Activated CD8-positive, alpha-beta memory T cell treated with anti-CD3 and anti-CD28 coated beads for 4 hours (primary cell): ENCODE measurements at places on chromosomes 1 and 21.

GRCh38 chr1:203291201-203292096 is 13.9 kb upstream of the BTG2 start:
- DNase-seq: no peak

- DNase-seq: no peak
Observed at GRCh38 chr1:101198842-101199636, 37.8 kb upstream of the S1PR1 start.

GRCh38 chr1:95584315-95584714 is 350.3 kb downstream of the RWDD3 start:
- no peak for DNase-seq

GRCh38 chr1:192448026-192448578 is 127.5 kb upstream of the RGS1 start:
- no peak for DNase-seq

GRCh38 chr1:22673486-22674409 is 20.7 kb downstream of the C1QB start:
- no peak for DNase-seq

DNA sequence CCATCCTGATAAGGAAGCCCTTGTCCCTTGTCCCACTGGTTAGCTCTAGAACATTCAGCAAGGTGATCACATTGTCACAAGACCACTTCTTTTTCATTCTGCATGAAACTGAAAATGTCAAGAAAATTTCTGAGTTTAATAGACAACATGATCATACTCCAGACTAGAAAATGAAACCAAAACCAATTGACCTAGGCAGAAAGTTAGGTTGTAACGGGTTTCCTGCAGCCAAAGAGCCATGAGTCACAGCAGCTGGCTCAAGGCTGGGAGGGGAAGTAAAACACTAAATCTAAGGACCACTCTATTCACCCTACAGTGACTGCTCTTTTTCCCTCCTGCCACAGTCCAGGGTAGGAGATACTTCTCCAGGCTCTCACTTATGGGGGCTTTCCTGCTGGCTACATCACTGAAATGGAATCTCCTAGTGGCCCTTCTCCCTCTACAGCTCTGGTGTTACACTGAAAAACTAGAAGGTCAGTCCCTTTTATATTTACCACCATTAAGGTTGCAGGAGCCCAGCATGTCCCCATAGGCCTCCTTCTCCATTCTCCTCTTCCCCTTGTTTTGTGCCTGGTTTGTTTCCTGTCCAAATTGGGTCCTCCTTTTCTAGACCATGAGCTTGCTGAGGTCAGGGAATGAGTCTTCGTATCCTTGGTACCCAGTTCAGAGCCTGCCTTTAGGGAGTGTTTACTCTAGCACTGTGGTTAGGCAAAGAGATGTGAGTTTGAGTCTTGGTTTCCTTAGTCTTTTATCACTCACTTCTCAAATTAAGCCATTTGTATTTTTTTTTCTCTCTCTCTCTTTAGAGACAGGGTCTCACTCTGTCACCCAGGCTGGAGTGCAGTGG is 236.5 kb upstream of the JUN start:
- DNase-seq: peak; percentile 16

DNA sequence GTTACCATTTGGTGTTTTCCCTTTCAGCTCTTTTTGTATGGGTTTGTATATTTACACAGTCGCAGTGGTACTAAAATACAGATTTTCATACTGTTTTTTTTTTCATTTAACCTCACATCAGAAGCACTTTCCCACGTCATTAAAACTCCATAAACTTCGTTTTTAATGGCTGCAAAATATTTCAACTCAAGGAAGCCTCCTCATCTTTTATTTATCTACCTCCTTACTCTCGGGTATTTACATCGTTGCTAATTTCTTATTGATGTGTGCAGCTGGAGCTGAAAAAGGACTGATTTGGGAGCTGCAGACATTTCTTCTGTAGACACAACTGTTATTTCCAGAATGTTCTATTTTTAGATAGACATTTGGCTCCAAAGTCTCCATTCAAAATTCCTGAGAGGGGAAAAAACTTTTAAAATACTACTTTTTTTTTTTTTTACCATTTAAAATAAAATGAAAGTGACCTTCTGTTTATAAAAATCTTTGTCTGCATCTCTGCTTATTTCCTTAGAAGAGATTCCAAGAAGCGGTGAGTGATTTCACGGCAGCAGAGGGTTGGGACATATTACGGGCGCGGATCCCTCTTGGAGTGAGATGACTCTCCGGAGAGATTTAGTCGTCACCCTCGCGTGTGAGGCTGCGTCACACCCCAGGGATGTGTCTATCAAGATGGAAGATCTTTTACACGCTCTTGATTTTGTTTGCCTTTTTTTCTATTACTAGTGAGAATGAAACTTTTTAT is 10.1 kb downstream of the RUNX3 start:
- no peak for DNase-seq

- DNase-seq: no peak
Observed at GRCh38 chr1:202105571-202106339, 17.0 kb upstream of the GPR37L1 start.

DNA sequence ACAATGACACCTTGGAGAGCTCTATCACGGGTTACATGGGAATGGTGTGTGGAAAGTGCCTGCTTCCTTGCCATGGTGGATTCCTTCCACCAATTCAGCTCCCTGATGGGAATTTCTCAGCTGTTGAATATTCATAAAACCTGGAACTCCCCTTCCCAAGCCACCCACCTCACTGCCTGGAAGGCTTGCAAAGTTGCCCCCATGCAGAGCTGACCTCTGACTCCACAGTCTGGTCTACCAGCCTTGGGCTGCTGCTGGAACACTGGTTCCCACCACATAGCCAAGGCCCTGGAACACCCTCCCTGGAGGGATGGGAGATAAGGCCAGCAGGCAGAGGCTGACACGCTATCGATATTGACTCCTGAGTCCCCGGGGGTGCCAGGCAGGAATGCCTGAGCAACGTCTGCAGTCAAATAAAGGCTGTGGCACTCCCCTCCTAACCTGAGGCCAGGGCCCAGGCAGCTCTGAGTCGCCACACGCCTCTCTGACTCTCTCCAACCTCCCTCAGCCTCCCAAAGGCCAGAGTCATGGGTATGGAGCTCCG is 8.8 kb downstream of the CCDC24 start:
- DNase-seq: no peak

DNA sequence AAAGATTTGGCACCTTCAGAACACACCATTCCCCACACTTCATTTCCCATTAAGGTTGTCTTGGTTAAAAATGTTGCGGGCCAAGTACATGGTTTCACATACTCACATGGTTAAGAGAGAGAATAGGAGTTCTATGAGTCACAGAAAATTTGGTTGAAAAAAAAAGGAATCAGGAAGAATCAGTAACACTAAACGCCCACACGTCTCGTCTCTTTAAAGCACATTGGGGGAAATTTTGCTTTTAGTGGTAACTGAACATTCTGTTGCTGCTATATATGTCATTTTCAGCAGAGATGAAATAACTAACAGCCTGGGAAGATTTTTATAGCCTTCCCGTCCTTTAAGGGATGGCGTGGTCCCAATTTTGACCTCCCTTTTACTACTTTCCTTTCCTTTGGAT is 132.9 kb upstream of the ERG start:
- DNase-seq: no peak

- DNase-seq: no peak
Observed at GRCh38 chr1:12505231-12505630, 112.8 kb downstream of the DHRS3 start.

GRCh38 chr1:32870615-32871363 is at the start of gene FNDC5:
FNDC5 (minus strand) TSS chr1:32870912.
- no peak for DNase-seq

DNA sequence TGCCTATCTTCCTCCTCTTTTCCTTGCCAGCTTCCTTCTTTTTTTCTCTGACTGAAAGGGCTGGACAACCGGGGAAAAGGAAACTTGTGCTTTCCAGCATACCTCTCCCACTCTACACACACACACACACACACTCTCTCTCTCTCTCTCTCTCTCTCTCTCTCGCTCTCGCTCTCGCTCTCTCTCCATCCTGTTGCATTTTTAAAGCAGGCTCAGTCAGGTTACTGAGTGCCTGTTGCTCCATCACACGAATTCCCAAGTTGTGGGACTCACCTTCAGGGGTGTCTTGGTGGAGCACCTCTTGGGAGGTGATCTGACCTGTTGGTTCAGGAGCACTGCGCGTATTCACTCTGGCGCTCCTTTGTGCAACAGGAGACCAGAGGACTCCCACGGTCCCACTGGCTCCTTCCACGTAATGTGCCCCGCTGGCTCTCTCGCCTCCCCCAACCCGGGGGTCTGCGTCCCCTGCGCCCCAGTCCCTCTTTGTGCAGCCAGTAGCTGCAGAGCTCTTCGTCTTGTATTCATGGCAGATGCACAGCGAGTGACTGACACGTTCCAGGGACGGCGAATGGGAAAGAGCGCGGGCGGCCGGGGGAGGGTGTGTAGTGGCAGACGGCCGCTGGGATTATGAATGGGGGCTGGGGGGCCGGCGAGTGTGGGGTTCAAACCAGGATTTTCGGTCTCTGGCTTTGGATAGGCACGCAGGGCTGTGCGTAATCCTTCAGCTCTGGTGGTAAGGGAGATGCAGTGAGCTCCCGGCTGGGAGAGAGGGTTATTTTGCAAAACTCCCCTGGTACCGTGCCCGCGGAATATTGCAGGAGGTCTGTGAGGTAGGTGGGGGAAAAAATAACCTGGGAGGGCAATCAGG is 660 bp upstream of the PDE4B start:
- no peak for DNase-seq

GRCh38 chr1:63813829-63814277 is 40.0 kb downstream of the ROR1 start:
- DNase-seq: no peak

DNA sequence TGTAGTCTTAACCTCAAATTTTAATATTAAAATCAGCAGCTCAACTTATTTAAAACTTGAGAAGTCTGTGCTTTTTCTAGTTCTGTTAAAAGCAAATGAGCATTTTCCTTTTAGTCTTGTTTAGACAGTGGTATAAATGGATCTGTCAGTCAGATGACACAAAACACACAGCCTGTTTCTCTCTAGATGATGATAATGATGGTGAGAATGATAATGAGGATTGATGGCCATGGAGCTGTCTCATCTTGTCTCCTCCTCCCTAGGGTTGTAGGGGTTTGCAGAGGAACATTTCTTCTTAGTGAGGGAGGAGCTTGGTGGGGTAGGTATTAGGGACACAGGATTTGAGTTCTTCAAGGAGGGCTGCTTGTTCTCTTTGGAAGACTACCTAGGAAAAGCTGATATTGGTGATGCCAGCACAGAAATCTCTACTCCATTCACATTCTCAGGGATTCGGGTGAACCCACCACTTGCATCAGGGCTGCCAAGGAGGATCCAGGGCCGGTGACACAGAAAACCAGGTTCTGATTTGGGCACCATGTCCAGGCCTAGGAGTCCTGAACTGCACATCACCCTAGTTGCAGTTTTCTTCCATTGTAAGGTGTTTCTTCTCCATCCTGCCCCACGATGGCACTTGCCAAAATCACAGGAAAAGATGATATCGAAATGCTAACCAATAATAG is 147.6 kb downstream of the RHOU start:
- no peak for DNase-seq

GRCh38 chr1:21573971-21574465 is 64.8 kb downstream of the ALPL start:
- DNase-seq: no peak

DNA sequence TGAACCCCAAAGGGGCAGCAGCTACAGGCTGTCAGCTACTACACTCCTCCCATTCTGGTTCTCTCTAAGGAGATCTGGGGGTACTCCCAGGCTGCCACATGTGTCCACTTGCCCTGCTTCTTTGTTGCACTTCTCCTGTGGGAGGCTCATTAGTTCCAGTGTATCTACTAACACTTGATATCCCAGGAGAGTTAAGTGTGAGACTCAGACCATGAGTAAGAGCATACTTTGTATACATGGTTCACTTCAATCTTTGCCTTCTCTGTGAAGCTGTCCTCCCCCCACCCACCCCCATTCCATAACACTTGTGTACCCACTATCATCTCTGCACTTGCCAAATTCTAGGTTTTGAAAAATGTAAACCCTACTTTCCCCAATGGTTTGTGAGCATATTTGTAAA is 34.9 kb upstream of the GADD45A start:
- DNase-seq: no peak

DNA sequence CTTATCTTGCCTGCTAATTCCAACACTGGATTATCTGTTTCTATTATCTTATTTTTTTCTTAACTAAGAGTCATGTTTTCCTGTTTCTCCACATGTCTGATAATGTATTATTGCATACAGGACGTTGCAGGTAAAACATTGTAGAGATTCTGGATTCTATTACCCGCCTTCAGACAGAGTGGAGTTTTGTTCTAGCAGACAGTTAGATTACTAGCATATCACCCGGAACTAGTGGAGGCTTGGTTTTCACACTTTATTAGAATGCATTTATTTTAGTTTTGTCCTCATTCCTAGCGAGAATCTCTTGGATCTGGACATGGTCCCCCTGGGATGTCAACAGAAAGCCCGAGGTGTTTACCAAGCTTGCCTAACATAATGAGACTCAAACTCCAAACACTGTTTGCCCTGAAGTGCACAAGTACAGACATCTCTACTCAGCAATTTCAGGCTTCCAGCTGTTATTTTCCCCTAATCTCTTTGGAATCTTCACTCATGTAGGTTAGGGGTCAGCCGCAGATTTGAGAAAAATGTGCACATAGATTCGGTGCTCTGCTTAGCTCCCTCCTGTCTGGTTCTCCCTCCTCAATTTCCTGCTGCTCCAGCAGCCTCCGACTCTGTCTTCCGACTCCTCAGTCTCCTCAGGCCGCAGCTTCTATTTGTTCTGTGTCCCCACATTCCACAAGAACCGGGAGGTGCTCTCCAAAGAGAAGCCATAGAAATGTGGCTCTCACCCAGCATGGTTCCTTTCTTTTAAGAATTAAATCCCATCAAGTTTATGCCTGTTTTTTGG is 36.8 kb upstream of the PTPRF start:
- DNase-seq: no peak

GRCh38 chr1:65065524-65066418 is 82.2 kb upstream of the AK4 start:
- no peak for DNase-seq

GRCh38 chr21:24275616-24276015 is 1331.7 kb downstream of the MRPL39 start:
- no peak for DNase-seq

- no peak for DNase-seq
Observed at GRCh38 chr1:224589006-224589405, 27.1 kb upstream of the CNIH3 start.

DNA sequence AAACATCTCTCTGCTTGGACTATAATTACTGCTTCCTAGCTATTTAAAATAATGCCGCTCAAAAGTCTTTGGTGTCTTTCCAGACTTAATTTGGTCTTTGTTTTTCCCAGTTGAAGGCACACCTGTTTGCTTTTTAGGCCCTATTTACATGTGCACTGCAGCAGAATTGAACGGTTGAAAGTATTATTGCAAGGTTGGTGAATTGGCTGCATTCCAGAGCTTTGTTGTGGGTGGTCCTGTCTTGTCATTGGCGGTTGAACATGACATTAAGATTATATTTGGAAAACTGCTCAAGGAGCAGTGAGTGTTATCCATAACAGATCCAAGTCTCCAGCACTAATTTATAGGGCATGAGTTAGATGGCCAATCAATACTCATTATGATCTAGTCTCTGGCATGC is 656.3 kb downstream of the PTPRC start:
- DNase-seq: no peak

GRCh38 chr1:174877208-174877673 is 122.5 kb upstream of the CACYBP start:
- no peak for DNase-seq
